Islet precursor cell (in vitro differentiated cells): ENCODE measurements at places on chromosomes 7 and 10.

DNA sequence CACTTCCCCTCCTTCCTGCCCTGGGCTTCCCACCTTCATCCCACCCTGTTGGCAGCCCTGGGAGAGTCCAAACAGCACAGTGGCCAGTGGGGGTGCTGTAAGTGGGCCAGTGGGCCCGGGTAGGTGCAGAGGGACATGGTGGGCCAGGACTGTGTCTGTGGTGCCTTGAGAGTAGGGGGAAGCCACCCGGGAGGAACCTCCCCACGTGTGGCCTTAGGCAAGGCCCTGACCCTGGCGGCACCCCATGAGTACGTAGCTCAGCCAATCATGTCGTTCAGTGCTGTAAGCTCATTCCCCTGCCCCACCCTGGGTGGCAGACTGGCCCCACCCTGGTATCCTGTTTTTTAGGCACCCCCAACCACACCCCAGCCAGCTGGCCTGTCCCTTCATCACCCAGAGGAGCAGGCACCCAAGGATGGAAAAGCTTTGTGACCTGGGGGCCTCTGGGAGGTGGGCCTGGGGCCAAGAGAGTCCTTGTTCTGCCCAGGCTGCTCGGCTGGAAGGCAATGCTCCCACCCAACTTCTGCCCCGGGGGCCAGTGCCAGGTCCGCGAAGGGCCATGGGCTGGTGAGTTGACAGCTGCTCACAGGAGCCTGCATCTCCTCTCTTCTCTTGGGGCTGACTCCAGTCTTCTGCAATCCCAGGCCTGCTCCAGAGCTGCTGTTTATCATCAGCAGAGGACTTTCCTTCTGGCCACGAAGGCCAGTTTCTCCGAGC lies 41.6 kb downstream of the TSPAN15 start:
- DNase-seq, result no peak

- DNase-seq, result no peak
Observed at GRCh38 chr10:6543431-6544005, 36.6 kb downstream of the PRKCQ start.

GRCh38 chr7:20021831-20022230 lies 195.4 kb downstream of the MACC1 start:
- no peak for DNase-seq

DNA sequence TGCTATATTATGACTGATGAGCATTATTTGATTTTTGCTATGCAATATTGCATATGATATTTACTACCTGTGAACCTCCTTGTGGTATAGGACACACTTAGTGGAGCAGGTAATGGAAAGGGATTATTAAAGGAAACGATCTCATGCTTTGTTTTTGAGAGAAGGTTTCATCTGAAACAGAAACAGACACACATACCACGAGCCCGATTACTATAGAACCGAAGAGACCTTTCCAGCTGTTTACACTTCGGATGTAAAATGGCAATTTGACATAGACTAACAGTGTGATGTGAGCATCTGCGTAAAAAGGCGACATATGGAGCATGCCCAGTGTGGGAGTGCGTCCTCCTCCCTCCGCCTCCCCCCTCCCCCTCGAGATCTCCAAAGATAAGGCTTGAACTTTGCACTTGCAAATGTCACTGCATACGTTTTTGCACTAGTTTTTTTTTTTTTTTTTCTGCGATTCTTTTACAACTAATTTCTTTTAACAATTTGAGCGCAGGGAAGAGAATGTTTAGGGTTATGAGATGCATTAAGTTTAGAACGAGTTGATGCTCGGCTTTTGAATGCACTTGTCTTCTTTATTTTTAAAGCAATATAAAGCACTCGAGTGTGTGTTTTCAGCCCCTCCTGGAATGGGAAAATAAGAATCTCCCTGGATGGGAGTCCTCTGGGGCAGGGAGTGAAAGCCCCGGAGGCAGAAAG lies 251.0 kb downstream of the NSUN6 start:
- DNase-seq, result peak; percentile 60

DNA sequence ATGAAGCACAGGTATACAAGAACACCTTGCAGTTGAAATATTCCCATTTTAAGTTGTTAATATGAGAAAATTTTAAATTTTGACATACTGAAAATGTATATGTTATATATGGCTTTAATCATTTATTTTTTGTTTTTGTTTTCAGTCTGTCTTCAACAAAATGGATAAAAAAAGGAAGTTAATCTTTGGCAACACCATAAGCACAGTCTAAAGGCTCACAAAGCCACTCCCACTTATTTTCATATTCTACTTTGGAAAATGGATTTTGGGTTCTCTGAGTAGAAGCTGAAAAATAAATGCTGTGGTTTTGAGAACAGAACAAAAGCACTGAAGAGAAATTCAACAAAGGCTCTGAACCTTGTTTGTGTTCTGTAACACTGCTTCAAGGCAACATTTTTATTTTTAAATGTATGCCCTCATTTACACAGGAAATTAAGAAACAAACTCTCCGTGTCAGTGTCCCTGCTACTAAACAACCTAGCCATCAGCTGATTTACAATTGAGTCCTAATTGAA lies 81.3 kb upstream of the LRRN3 start:
- DNase-seq, result no peak

GRCh38 chr7:17299483-17299991 lies 1.1 kb downstream of the AHR start:
- DNase-seq, result peak; percentile 44

- peak; percentile 94 for DNase-seq
Observed at GRCh38 chr10:29078919-29079318, 210.0 kb upstream of the LYZL1 start.

GRCh38 chr10:16626697-16627096 lies 105.0 kb upstream of the C1QL3 start:
- no peak for DNase-seq

DNA sequence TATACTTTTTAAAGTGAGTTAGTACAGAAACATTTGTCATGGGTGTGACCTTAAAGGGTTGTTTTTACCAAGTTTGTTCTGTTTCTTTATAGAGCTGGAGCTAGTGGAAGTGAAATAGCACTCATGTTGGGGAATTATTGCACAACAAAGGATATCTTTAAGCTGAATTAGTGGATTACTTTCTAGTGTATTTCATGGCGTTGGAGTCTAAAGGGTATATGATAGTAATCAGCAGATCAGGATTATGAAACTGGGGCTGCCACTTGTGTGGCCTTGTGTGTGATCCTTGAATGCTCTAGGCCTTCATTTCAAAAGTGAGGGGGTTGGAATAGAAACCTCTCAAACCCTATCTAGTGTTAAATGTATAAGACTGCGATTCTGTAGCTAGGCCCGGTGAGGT lies 123.6 kb downstream of the LYZL1 start:
- no peak for DNase-seq
